ENCODE measurements at places on chromosomes 1 and 21. TPM values are rescaled to one million over a fixed set of nuclear protein-coding genes. Genes with fewer than 3 reads are reported as not detected.

The C4BPA gene
- total RNA-seq, result not detected

- no peak for DNase-seq
Observed at GRCh38 chr1:204292740-204293139, 67.0 kb downstream of the PLEKHA6 start.

DNA sequence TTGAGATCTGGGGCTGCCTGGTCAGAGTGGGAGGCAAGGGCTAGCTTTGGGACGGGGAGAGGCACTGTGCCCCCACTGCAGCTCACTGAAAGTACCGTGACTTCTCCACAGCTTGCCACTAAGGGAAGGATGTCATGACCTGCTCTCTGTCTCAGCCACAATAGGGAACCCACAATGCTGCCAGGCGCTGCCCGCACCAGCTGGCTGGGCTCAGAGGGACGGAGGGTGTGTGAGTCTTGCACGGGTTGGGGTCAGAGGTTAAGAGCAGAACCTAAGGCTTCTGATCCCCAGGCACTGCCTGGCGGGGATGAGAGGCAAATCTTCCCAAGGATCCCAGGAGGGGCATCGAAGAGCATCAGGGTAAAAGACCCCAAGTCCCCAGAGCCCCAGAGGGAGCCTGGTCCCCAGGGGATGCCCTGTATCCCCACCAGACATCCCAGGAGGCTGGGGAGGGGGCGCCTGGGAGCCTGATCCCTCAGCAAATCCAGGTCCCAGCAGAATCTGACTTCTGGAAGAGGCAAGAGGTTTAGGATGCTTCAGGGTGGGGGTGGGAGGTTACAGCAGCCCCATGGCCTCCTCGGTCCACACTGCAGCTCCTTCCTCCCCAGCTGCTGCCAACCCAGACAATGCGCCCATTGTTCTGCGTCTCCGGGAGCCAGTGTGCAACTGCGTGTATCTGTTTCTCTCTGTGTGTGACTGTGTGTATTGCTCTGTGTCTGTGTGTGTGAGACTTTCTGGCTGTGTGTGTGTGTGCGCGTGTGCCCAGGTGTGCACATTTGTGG, 2.0 kb upstream of the MARCKSL1 start:
- peak; percentile 68 for DNase-seq

GRCh38 chr1:225412803-225413351, 15.0 kb downstream of the LBR start:
- DNase-seq, result no peak

- no peak for DNase-seq
Observed at GRCh38 chr1:67683766-67684525, 1.1 kb upstream of the GADD45A start.

GRCh38 chr1:13694886-13695684, 4.9 kb upstream of the PRDM2 start:
- DNase-seq, result no peak

DNA sequence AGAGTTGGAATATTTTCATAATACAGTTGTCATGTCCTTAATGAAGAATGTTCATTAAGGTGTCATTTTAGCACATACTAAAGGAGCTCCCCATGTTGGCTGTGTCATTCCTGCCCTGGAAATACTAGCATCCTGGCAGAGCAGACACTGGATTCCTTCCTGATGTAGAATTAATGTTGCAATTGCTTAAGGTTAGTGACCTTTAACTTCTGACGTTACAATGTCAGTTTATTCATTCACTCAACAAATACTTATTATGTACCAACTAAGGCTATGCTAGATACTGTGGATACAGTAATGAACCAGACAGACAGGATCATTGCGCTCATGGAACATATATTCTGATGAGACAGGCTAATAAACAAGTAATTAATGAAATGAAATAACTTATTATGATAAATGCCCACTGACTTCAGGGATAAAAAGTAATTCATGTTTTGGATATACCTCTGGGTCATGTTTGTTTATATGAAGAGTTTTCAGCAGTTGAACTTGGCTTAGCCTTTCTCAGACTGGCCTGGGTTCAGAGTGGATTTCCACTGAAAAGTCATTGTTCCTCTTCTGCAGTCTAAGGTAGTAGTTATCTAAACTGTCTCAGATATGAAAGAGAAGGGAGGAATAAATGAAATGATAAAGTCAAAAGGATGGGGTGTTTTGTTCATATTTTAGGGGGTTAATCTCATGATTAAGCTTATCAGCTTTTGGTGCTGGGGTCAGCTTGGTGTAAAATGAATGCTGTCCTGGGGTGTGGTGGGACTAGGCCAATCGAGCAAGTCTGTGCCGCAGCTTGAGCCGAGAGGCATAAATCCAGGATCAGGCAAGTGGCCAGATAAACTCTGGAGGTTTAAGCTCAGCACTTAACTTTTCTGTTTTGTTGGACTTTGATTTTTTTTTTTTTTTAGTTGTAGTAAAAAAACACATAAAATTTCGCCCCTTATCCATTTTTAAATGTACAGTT, 43.3 kb upstream of the KCNQ4 start:
- DNase-seq, result no peak

- DNase-seq, result no peak
Observed at GRCh38 chr1:181148636-181149035, 60.1 kb downstream of the IER5 start.

DNA sequence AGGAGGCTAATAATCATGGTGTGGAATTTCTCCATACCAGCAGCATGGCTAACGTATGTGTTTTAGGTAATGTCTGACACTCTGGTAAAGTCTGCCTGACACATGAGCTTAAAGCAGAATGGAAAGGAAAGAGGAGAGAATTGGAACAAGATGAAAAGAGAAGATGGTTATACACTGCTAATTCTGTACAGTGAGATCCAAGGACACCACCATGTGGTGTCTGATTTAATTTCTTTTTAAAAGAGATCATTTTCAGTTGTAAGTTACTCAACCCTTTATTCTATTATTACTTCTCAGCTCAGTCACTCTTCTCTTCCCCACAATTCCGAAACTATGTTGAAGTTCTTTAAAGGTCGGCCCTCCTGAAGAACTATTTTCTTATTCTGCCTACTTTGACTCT, 15.6 kb downstream of the PRKAB2 start:
- no peak for DNase-seq

DNA sequence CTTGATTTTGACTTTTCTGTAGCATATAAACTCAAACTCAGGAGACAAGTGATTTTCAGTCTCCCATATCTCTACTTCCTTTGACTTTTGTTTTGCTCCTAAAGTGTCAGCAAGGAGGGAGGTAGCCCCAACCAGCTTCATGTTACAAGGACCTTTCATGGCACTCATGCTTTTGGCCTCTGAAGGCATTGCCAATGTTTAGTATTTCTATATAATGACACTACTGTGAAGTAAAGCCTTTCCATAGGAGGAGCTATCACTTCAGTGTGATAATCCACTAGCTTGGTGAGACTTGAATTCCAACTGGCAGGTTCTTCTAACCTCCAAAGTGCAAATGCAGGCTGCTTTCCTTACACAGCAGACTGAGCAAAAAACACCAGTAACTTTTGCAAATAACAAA, 14.4 kb downstream of the COLGALT2 start:
- DNase-seq, result no peak

- DNase-seq, result peak; percentile 97
Observed at GRCh38 chr1:36400825-36401601, 3.3 kb upstream of the LSM10 start.

- peak; percentile 91 for DNase-seq
Observed at GRCh38 chr1:234478152-234478480, 863 bp downstream of the TARBP1 start.

DNA sequence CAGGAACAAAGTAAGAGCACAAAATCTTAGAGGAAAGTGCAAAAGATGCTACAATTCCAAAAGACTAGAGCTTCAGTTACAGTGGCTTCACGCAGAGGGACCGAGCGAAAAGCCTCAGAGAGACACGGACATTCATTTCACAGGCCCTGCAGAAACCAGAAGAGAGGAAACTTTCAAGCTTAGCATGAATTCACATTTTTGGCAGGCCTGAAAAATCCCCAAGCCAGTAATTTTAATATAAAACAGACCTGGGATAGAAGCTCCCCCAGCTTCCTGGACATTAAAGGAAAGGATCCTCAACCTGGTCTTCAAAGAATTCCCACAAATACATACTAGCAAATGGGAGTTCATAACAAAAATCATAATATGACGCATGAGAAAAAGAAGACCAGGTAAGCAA, 66.2 kb downstream of the HSF2BP start:
- no peak for DNase-seq

All from Karpas-422 (cell line).